ENCODE measurements at places on chromosomes 3 and 15.

- no peak for DNase-seq
Observed at GRCh38 chr3:60890226-60890625, 361.0 kb downstream of the FHIT start.

DNA sequence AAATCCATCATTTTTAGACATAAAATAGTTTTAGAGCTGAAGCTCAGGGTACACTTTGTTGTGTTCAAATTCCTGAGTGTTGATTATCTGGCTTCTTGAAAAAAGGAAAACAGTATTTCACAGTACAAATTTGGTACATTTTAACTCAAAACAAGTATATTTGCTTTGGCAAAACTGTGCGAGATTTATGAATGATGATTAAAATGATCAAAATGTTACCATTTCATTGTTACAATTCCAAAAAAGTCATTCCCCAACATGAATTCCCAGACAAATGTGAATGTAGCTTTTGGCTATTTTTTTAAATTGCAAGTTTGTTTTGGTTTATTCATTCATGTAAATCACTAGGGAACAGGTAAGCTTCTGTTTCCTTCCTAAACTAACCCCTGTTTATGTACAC lies 347.4 kb upstream of the DCBLD2 start:
- DNase-seq, result no peak

- no peak for DNase-seq
Observed at GRCh38 chr3:78134496-78134895, 1094.6 kb downstream of the ROBO2 start.

GRCh38 chr3:129697229-129697969 lies 90.9 kb upstream of the PLXND1 start:
- no peak for DNase-seq

DNA sequence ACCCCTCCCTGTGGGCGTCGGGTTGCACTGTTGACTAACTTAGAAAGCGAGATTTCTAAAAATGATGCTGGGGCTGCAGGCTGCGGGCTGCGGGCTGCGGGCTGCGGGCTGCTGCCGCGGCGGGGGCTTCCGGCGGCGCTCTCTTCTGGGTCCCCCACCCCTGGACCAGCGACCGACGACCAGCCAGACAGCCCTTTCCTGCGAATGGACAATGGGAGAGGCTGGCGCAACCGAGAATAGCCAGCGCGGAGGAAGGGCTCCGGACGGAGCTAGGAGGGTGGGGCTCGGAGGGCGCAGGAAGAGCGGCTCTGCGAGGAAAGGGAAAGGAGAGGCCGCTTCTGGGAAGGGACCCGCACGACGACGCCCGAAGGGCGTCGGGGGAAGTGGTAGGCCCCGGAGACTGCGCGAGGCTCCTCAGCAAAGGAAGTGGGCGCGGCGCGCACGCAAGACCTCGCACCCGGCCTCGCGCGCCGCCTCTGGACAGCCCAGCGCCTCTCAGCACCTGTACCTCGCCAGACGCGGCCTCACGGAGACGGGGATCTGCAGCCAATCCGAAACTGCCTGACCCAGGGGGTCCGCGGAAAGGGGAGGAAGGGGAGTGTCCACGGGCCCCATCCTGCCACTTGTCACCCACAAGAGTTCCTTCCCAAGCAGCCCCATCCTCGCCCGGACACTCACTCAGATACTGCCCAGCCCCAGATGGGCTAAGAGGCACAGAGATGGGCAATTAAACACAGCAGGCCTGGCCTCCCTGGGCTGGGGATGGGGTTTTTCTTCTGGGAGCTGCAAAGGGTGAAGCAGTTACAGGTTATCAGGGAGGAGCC lies 70.7 kb downstream of the SLC12A8 start:
- DNase-seq, result peak; percentile 47

DNA sequence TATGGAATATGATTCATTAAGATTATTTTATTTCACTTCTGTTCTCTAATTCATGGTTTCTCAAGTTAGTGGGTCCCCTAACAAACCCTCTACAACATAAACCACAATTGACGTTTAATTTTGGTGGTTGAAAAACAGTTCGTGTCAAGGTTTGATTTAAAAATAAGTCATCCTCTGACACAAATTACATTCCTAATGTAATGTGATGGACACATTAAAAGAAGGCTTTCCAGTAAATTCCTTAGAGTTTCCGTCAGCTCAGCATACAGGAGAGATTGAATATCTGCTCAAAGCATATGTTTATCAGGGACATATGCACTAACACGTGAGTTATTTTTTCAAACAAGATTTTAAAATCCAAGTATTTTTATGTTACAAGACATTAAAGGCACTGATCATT lies 626.5 kb upstream of the ADAMTS9 start:
- DNase-seq, result no peak

- no peak for DNase-seq
Observed at GRCh38 chr3:162704799-162705385, 1208.3 kb downstream of the OTOL1 start.

GRCh38 chr3:159607856-159608255 lies 380.8 kb upstream of the IL12A start:
- no peak for DNase-seq

GRCh38 chr15:43317566-43318184 lies 12.7 kb downstream of the LCMT2 start:
- no peak for DNase-seq

Measured in stimulated activated CD8-positive, alpha-beta memory T cell treated with anti-CD3 and anti-CD28 coated beads, Interleukin-4, amount 100 ng/mL, for 4 hours (primary cell).